Renal cortical epithelial cell (primary cell): ENCODE measurements at places on chromosomes 16 and 17. TPM values are rescaled to one million over a fixed set of nuclear protein-coding genes. Genes with fewer than 3 reads are reported as not detected.

TRAP1 gene
- 54.2 and 57.1 TPM in 2 replicates for total RNA-seq

SSTR5 gene
- total RNA-seq = 0.40 TPM in 1 of 2 replicates, not detected in the other

CIBAR2 gene
- total RNA-seq = not detected in 2 replicates

DLX4 gene
- total RNA-seq = 0.25 TPM in 1 of 2 replicates, not detected in the other

SYT17 gene
- total RNA-seq = 0.30 TPM in 1 of 2 replicates, not detected in the other

GNGT2 gene
- total RNA-seq = not detected in 2 replicates

ZP2 gene
- total RNA-seq = not detected in 2 replicates

CCL5 gene
- not detected in 2 replicates for total RNA-seq

RNF157 gene
- 2.1 and 3.6 TPM in 2 replicates for total RNA-seq

KRTAP3-2 gene
- not detected in 2 replicates for total RNA-seq

PRSS33 gene
- not detected in 2 replicates for total RNA-seq
